Brain microvascular endothelial cell (primary cell): ENCODE measurements at places on chromosomes 7 and 10.

DNA sequence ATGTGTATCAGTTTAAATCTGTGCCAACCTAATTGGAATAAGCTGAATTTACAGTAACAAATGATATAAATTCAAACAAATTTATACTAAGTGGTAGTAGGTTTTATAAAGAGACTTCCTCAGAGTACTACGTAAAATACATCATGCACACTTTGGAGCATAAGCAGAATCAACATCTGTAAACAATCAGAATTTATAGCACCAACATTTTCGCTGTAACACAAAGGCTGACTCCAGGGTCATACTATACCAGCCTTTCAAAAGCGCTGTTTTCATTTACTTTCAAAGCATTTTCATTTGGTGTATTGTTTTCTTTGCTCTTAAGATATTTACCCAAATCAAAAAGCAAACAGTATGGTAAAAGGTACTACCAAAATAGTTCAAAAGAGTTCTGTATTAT is 29.3 kb upstream of the TMEM168 start:
- no peak for DNase-seq

GRCh38 chr10:32112055-32112454 is 55.8 kb upstream of the KIF5B start:
- DNase-seq: peak; percentile 52

DNA sequence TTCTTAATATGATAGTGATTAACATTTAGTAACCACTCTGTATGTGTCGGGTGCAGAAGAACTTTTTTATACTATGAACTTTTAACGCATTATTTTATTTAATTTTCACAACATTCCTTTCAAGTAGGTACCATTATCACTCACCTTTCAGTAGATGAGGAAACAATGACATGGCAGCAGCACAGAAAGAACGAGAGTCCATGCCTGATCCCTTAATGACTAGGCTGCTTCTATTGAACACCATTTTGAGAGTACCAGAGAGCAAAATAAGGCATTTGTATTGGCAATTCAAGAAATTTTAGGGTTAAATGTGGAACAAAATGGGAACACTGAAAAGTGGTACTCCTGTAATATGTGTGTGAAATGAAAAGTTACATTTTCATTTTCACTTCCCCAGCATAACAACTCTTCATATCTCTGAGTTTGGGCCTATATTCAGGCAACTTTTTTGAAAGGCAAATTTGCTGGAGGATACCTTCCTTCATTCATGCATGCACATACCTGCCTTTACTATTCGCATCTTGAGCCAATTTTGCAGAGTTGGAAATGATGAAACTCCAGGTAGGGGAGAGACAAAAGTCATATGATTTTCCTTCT is 12.8 kb downstream of the LRRN3 start:
- no peak for DNase-seq

GRCh38 chr7:100167912-100168323 is 499 bp downstream of the GAL3ST4 start:
- no peak for DNase-seq

DNA sequence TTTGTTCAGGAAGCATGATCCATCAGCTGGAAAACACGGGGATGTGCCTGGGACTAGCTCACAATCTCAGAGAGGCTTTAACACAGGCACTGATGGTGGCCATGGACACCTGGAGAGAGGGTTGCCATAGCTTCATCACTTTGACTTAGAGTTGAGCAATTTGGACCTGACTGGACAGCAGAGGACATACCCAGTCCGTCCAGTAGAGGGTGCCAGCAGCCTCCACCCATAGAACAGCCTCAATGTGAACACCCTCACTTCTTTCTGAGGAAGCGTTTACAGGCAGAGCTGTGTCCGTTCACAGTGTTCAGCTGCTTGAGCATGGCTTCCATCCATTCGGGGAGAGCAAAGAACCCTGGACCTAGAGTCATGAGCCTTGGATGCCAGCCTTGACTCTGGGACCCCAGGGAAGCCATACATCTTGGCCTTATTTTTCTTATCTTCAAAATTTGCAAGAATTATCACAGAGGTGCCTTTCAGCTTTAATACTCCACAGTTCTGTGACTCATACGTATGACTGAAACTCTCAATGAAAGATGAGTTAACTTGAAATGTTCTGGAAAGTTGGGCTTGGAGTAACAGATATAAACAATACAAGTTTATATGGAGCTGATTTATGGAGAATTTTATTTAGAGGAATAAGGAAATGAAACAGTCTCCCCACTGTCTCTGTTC is 302.9 kb upstream of the PODXL start:
- peak; percentile 76 for DNase-seq

DNA sequence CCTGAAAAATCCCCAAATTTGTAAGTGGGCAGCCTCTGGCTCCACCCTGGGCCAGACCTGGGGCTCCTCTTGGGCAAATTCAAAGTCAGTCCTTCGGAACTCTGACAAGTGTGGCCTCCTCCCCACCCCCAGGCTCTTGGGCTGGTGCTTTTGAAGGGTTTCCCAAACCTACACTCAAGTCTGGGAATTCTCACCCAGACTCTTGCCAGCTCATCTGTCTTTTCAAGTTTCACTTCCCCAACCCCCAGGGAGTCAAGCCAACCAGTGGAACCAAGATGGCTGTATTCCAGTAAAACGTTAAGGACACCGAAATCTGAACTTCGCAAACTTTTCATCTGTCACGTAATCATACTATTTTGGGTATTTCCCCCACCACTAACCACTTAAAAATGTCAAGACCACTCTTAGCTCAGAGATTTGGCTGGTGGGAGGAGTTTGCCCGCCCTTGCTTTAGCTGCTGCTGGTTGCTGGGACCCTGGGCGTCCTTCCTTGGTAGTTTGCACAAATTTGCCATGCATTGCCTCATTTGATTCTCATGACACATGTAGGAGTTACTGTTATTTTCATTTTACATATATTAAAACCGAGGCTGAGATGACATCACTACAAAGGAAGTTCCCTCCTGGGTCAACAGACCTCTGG is 1.7 kb upstream of the MYO1G start:
- DNase-seq: peak; percentile 51

- DNase-seq: peak; percentile 73
Measured at GRCh38 chr10:52779541-52780390, 7.2 kb upstream of the MBL2 start.

DNA sequence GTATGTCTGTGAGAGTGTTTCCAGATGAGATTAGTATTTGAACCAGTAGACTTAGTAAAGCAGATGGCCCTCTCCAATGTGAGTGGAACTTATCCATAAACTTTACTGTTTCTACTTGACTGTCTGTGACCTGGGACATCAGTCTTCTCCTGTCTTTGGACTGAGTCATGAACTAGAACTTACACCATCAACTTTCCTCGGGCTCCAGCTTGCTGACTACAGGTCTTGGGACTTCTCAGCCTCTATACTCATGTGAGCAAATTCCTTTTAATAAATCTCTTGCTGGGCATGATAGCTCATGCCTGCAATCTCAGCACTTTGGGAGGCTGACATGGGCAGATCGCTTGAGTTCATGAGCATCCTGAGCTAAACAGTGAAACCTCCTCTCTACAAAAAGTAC is 25.7 kb upstream of the WAPL start:
- DNase-seq: no peak

DNA sequence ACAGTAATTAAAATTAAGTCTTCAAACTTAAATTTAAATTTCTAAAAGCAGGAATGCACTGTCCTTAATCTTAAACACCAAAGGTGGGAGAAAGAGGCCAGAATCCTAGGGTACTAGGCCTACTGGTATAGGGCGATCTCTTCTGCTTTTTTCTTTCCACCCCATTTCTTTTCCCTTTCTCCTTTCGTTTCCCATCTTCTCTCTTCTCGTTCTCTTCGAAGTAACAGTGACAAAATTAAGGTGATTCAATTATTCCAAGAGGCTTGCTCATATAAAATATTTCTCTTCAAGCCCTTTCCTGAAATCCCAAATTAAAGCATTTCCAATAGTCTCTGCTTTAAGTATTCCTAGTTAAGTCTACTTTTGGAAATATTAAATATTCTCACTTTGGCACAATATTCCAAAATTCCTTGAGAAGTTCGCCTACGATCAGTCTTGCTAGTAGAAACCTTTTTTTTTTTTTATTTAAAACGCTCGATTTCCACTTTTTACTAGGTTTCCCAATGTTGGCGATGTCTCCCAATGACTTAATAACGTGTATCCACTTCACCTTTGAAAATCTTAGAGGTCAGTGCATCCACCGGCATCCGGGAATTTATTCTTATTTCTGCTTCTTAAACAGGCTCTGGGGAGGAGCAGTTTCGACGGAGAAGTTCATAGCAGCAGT is 765 bp upstream of the LCOR start:
- DNase-seq: no peak

DNA sequence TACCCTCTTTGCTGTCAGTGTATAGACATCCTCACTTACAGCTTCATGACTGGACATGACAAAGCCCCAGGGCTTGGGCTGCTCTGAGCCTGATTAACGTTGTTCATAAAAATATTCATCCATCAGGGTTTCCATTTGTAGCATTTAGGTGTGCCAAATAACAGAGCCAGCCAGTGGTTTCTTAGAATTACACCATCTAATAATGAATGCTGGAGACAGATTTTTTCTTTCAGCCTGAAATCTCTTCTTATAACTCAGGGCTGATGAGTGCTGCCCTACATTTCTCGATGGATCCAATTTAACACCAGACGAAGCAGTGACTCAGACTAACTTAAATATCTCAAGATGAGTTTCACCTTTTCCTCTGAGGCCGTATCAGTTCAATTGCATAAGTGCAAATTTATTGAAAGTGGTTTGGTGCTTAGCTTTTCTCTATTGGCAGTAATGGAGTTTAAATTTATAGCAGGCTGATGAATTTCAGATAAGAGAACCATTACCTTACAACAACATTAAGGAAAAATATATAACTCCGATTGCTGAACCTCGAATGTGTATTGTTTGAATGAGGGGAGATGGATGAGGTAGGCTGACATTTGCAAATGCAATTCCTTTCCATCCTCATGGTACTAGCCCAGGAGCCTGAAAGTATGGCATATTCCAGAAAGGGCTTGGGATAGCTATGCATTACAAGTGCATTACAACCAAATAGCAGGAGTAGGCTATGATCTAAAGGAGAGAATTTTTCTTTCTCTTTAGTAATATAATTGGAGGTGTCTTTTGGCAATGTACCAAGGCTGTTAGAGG is 900.6 kb downstream of the KCNMA1 start:
- no peak for DNase-seq

DNA sequence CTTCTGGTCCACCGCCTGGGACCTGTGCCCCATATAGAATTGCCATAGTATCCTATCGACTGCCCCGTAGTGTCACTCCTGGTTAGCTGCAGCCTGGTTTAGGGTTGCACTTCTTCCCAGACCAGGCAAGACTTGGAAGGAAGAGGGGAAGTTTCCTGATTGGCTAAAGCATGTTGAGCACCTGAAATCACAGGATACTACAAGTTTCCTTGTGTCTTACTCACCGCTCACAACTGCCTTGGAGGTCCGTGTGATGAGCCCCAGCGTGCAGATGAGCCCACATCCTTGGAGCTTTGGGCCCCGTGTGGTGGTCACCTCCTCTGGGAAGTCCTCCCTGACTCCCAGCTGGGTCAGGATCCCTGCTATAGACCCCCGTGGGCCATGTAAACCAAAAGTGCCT is 73.9 kb upstream of the GTF2I start:
- no peak for DNase-seq

GRCh38 chr10:62626079-62626478 is 178.4 kb upstream of the ADO start:
- DNase-seq: no peak

- no peak for DNase-seq
Measured at GRCh38 chr10:100130831-100131230, 49.2 kb upstream of the CPN1 start.

DNA sequence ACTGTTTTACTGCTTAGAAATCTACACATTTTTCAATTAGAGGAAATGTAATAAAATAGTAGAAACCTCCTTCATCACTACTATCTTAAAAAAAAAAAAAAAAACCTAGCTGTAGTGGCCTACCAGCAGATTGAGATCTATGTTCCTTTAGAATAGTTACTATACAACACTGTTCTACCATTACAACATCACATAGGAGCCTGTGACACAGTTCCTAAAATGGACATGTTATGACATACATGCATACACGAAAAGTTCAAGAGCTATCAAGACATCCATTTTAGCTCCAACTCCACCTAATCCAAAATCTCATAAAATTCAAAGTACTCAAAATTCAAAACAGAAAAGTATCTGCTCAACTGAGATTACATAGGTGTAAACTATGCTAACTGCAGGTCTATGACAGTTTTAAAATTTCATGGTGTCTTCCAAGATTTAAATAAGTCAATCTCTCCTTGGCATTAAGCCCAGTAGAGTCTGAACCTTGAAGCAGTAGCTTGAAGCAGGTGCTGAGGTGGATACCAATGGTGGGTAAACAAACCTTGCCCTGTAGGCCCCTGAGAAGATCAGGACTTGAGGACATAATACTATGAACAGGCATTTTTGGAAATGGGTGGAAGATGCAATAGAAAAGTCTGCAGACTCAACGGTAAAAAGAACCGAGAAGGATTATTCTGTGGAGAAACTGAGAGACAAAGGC is 17.0 kb downstream of the CACUL1 start:
- DNase-seq: no peak

GRCh38 chr10:96512524-96513304 is 1.0 kb downstream of the TLL2 start:
- DNase-seq: no peak

- DNase-seq: no peak
Measured at GRCh38 chr7:102270178-102270887, 16.3 kb upstream of the SH2B2 start.

DNA sequence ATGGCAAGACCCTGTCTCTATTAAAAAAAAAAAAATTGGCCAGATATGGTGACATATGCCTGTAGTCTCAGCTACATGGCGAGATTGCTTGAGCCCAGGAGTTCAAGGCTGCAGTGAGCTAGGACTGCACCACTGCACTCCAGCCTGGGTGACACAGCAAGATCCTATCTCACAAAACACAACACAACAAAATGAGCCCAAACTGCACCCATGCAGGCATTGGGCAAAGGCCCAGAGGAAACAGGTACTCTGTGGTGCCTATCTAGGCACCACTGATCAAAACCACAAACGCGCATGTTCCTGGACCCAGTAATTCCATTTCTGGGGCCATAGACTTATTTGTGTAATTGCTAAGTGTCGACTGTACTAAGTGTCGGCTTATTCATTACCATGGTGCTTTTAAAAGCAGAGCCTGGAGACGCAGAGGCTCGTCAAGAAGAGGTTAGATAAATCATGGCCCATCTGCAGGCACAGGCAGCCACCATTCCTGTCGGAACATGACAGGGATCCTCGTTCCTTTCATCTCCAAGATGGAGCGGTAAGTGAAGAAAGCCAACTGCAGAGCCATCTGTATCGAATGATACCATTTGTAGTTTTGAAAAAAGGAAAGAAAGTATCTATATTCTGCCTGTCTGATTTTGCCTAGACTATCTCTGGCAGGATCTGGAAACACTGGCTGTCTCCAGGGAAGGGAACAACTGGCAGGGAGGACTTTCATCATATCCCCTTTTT is 160.4 kb upstream of the RHEB start:
- DNase-seq: no peak

GRCh38 chr7:116218051-116218645 is 7.8 kb downstream of the TES start:
- peak; percentile 99 for DNase-seq
